ENCODE measurements at places on chromosomes 11 and 22.

GRCh38 chr11:28981381-28981780 lies 873.2 kb downstream of the METTL15 start:
- no peak for DNase-seq

DNA sequence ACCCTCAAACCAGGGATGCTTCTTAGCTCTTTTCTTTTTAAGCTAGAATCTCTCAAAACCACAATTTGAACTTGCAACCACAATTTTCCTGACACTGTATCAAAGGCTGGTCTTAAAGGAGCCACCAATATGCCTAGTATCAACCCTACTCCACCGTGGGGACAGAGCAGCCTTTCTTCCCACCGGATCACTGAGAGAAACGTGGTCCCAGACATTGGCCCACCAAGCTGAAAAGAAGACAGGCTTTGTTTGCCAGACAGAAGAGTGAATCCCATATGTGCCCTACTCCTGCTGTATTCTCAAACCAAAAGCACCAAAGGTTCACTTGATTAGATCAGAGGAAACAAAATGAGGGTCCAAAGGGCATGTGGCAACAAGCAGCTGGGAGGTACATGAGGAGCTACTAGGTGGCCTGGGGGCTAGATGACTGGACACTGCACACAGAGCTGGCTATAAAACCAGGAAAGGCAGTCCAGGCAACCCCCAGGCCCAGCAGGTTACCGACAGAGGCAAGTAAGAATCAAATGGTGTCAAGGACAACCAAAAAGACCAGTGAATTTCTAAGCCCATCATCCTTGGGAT lies 3.6 kb upstream of the VWCE start:
- no peak for DNase-seq

- no peak for DNase-seq
These were observed 144.1 kb upstream of the B3GAT1 start for GRCh38 chr11:134556186-134556585.

GRCh38 chr11:109956124-109956793 lies 136.9 kb upstream of the ZC3H12C start:
- DNase-seq = no peak

GRCh38 chr11:64536396-64536941 lies 54.6 kb upstream of the SLC22A12 start:
- DNase-seq = no peak

GRCh38 chr11:77457340-77457739 lies 16.6 kb downstream of the PAK1 start:
- DNase-seq = no peak

GRCh38 chr11:116062490-116063171 lies 558.4 kb upstream of the CADM1 start:
- peak; percentile 81 for DNase-seq

DNA sequence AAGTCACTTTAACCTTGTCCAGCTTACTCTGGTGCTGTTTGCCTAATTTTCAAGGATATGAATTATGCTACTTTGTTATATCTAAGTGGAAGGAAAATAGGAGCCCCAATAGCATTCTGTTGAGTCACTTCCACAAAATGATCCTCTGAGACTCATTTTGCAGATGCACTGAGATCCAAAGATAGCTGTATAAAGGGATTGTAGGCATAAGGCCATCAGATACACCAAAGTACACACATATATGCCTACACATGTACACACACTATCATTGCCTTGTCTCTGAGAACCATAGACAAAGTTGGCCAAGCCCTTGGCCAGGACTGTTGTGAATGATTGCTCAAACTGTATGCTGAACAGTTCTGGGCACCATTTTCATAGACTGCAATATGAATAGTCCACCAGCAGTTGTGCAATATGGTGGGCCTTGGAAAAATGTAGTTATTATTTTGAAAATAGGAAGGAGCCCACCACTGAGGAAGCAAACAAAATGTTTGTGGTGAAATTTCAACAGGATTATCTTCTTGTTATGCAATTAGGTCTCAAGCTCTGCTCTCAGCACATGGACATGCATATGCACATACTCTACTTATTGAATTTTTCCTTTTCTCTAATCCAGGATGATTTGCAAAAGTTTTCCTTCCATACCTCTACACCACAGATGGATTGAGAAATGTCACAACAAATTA lies 186.0 kb upstream of the CTSC start:
- no peak for DNase-seq

GRCh38 chr22:36212901-36213300 lies 11.3 kb upstream of the APOL4 start:
- DNase-seq = no peak

DNA sequence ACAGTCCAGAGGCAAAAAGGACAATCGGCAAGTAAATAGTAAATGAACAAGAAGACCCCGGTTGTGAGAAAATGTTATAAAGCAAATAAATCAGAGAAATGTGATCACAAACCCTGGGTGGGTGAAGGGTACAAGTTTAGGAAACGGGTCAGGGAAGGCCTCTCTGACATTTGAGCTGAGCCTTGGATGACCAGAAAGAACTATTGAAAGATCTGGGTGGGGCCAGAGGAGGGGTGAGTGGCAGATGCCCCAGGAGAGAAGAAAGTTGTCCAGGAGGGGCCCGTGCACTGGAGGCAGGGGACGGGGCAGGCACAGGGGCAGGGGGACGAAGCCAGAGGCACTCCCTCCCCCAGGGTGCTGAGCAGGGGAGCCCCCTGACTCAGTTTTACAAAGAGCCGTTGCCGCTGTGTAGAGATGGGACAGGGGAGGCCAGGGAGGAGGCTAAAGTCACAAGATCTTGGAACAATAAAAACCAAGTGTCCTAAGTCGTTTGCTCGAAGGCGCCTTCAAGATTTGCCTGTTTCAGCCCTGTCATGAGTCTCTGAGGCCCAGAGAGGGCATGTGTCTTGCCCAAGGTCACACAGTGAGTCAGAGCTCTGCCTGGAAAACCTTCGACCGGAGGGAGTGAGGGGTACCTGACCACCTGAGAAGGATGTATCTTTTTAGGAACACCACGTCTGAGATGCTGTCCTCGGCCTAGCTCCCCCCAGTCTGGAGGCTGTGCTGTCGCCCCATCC lies 10.8 kb upstream of the PDGFB start:
- DNase-seq = no peak

GRCh38 chr11:23236826-23237555 lies 376.7 kb upstream of the CCDC179 start:
- DNase-seq = no peak

DNA sequence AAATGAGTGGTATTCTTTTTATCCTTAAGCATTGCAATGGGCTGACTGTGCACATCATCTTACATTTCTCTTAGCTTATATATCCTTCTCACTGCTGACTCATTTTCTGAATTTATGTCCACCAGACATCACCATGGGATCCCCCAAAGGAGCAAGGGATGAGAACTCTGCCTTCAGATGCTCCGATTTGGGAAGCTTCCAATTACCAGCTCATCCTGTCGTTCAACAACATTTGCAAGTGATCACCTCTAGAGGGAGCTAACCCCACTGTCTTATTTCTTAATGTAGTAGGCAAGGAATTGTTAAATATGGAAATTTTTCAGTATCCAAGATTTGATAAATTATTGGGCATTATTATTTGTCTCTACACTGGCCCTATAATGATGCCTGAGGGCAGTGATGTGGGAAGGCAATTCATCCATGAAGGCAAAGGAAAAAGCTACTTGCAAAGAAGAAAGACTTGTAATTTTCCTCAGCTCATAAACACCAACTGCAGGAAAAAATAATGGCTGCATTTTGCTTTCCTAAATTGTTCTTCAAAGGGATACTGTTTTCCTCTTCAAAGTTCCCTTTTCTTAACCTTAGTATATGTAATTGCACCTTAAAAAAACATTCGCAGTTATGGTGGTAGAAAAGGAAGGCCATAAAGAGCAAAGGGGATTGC lies 102.4 kb upstream of the FSHB start:
- no peak for DNase-seq

- DNase-seq = no peak
These were observed 368.7 kb upstream of the TENM4 start for GRCh38 chr11:79809487-79809886.

All from NCI-H774 (cell line).